OCI-M1 (cell line): ENCODE measurements at places on chromosomes 1 and 21.
A peak's percentile ranks its signal among the peaks of the same experiment; 100 is the strongest.

- DNase-seq, result peak; percentile 98
Measured at GRCh38 chr1:202553560-202554038, 156.7 kb downstream of the SYT2 start.

DNA sequence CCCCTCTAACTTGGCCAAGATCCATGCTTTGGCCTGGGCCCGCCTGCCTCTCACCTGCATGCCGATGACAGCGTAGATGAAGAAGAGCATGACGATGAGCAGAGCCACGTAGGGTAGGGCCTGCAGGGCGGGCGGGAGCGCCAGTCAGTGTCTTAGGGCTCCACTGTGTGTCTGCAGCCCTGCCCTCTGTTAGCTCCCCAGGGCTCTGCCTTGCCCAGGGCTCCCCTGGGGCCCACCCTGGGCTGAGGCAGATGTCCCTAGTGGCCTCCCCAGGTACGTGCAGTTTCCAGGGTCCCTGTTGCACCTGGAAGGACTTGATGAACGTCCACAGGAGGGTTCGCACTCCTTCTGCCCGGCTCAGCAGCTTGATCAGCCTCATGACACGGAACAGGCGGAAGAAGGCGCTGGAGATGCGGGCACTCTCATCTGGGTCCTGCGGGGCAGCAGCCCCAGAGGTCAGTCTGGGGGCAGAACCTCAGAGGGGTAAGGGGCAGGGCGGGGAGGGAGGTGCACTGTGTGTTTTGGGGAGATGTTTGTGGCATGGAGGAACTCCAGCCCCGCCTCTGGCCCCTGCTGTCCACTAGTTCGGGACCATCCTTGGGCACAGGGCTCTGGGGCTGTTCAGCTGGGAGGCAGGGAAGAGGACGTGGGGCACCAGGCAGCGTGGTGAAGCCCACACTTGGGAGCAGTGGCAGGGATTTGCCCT lies 29.8 kb upstream of the KIF21B start:
- no peak for DNase-seq

DNA sequence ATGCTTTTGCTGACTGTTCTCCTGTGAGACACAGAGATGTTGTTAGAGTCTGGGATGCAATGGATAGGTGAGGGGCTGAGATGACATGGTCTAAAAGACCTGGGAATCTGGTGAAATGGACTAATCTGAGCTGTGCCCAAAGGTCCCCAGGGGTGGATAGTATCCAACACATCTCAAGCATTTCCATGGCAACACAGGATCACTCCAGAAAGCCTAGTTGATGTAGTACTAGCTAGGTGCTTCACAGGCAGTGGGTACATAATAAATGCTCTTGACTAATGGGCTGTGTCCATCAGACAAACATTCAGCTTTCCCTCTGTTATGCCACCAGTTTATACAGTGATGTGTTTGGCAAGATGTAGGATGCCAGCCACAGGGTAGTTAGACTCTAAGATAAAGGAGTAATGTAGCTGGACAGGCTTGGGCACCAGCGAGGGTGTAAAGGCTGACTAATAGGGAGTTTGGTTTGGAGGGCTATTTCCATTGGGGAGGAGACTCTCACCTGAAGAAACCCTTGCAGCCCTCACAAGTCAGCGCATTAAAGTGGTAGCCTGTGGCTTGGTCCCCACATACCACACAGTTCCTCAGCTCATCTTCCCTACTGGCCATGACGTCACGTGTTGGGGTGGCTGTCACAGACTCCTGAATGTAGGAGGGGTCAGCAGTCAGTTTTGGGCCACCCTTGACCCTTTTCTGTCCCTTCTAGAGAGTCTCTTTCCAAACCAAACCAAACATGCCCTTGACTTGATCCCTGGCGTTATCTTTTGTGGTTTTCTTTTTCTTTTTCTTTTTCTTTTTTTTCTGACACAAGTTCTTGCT lies 1.8 kb downstream of the NR1I3 start:
- DNase-seq, result peak; percentile 21

DNA sequence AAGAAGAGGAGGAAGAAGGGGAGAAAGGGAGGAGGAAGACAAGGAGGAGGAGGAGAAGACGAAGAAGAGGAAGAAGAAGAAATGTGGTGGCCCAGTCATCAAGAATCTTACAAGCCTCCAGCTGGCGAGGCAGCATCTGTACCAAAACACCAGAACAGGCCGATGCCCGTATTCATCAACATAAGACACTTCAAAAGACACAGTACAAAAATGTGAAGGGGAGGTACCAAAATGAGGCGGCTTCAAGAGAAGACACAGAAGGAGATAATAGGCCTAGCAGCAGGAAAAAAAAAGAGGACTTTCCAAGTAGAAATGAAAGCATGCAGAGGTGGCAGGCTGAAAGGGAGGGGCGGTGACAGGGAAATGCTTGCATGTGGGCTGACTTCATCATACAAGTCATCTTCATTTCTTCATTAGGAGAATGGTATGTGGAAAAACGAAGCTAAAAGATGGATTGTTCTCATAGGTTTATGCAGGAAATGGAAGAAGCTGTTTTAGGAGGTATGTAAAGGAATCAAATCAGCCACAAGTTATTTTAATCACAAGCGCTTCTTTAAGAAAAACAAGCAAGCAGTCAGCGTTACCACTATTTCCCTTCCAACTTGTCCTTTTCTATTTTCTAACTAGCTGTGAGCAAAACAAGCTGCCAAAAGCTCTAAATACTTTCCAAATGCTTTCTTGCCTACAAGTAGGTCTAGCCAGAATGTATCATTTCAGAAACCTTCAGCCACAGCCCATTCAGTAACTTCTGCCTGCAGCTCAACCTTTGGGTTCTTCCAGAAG lies 192.3 kb downstream of the SLC45A1 start:
- peak; percentile 30 for DNase-seq

DNA sequence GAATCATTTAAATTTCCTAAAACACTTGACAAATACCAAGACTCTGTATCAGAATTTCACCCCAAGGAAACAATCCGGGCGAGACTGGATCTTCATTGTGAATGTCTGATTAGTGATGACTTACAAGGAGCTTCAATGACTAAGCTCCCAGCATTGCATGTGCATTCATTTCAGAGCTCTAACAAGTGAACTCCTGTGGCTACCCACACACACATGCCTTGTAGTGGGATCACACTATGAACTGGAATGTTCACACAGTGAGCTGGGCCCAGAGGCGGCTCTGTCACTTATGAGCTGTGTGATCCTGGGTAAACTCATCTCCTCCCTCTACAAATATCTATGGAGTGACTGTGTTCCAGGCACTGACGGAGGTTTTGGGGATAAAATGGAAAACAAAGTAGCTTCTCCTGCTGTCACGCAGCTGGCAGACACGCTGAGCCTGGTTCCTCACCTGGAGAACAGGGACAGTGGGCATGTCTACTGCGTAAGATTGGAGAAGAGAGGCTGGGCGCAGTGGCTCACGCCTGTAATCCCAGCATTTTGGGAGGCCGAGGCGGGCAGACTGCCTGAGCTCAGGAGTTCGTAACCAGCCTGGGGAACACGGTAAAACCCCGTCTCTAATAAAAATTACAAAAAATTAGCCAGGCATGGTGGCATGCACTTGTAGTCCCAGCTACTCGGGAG lies 56.9 kb downstream of the CLSTN1 start:
- no peak for DNase-seq

DNA sequence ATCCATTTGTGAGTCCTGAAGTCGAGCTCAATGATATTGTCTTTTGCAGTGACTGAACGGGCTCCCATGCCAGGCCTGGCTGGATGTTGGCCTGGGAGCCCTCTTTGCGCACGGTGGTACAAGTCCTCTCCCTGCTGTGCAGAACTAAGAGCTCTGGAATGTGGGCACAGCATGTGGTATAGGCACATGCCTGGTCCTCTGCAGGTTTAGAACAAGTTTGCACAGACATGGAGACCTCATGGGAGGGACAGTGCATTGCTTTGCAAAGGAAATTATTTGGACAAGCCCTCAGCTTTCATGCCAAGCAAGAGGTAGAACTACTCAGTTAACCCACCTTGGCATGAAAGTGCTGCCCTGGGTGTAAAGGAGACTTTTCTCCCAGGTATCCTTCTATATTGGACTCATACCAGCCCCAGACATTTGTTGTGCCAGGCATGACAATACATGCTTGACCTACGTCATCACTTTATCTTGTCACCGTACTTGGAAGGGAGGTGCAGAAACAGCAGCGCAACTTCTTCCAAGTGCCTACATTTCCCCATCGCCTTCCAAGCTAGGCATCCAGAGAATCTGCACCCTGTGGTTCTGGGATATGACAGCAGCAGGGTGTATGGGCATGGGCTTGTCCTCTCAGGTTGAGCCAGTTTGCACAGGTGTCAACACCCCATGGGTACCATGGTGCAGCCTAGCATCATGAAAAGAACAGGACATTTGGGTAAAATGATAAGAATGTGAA lies 37.6 kb upstream of the MRPS6 start:
- no peak for DNase-seq

- DNase-seq, result no peak
Measured at GRCh38 chr1:3515774-3516480, 61.5 kb downstream of the ARHGEF16 start.

GRCh38 chr21:33268393-33268736 lies 2.2 kb downstream of the IL10RB start:
- DNase-seq, result no peak

DNA sequence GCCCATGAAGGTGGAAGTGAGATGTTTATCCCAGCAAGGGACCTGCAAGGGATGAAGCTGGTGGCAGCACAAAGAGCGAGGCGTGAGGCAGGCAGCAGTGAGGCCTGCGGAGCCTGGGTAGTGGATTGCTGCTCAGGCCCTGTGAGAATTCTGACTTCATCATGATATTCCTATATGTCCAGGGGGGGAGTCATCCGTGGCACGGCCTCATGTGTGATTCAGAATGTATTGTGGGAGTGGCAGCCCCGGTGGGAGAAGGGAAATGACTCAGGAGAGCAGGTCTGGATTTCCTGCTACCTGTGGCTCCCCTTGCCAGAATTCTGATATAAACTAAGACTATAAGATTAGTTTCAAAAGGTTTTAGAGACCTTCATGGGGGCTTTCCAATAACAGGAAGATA lies 240.9 kb downstream of the CAMTA1 start:
- DNase-seq, result no peak

- no peak for DNase-seq
Measured at GRCh38 chr1:245232931-245233330, 78.1 kb downstream of the KIF26B start.

GRCh38 chr1:43582162-43582566 lies 51.5 kb downstream of the PTPRF start:
- peak; percentile 31 for DNase-seq

- no peak for DNase-seq
Measured at GRCh38 chr1:50420689-50421365, 2.4 kb downstream of the DMRTA2 start.

DNA sequence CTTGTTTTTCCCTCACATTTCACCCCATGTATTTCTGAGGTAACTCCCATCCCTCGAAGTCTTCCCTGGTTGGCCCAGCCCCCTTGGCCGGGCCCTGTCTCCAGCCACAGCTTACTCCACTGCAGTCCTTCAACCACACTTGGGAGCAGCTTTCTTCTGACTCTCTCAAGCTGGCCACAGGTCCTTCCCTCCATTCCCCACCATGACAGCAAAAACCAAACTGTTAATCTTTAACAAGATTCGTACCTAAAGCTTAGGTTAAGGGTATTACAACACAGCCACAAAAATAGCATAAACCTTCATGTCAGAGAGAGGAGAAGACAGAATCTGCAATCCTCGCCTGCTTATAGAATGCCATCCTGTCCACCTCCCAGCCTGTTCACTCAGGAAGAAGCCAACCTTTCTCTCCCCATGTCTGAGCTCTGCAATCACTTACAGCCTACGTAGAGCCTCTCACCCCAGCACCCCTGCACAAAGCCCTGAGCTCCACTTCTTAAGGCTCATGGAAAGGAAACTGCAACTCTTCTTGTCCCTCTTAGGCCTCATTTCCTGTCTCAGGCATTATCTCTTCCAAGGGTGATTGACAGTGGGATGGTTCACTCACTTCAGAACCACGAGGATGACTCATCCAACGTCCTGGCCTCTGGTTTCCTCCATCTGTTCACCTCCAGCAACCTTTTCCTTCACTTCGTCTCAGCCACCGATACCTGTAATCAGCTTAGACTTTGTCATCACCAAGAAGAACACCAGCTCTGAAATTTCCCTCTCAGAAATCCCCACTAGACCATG lies 72.8 kb downstream of the CD2 start:
- DNase-seq, result peak; percentile 82

DNA sequence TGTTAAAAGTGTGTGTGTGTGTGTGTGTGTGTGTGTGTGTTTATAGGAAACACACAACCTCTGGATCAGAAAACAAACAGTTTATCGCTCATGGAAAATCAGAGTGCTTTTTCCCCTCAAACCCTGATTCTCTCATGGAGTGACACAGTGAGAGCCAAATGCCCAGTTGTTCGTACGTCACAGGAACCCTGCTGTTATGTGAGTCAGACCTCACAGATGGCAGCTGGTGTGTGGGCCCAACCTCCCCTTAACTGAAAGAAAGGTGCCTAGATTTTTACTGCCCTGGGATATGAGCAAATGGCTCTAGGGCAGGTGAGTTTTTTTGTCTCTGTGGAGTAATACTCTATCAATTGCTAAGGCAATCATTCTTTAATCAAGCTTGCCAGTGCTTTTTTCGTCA lies 1788.1 kb downstream of the BRINP3 start:
- DNase-seq, result no peak

GRCh38 chr21:41364308-41364707 lies 2.5 kb downstream of the MX2 start:
- DNase-seq, result no peak

DNA sequence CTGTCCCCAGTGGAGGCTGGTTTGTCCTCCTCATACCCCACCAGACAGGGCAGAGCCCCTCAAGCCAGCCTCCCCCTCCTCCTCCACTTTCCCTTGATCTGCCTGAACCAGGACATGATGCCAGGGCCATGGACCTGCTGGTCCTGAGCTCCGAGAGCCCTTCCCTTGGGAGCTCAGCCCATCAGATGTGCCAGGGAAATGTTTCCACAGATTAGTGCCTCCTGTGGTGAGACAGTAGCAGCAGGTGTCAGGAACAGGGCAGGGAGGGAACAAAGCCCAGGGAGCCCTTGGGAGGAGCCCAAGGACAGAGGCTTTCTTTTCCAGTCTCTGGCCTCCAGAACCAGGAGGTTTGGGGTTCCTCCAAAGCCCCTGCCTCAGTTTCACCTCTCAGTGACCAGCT lies 14.6 kb upstream of the SLC41A1 start:
- DNase-seq, result no peak

DNA sequence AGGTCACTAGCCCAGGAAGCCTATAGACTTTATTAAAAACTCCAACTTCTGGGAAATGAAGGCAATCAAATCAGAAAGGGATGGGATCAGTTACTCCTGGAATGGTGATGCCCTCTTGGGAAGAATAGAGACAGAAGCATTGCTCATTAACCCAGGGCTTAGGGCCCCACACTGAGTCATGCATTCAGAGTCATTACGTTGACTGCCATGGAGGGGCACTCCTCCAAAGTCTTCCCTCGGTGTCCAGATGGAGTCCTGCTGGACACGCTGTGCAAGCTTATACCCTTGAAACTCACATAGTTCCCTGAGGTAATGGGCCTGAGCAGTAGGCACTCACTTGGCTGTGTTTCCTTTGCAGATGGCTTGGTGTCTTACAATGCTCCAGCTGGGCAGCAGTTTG lies 35.2 kb upstream of the HSD17B7 start:
- DNase-seq, result no peak
